ENCODE measurements at places on chromosomes 6 and 20. TPM values are rescaled to one million over a fixed set of nuclear protein-coding genes. Genes with fewer than 3 reads are reported as not detected.

The DEFB116 gene
- not detected for total RNA-seq

The NFKBIE gene
- 18.9 TPM for total RNA-seq

The MRPS18B gene
- total RNA-seq = 35.5 TPM

The BPIFB4 gene
- total RNA-seq = not detected

The PSORS1C1 gene
- total RNA-seq = 3.4 TPM

The TRIM10 gene
- not detected for total RNA-seq

The OPRM1 gene
- total RNA-seq = not detected

The CTCFL gene
- not detected for total RNA-seq

The HLA-DMB gene
- 3.0 TPM for total RNA-seq

The SLC32A1 gene
- total RNA-seq = not detected

The PLA2G7 gene
- not detected for total RNA-seq

- DNase-seq = no peak
Measured at GRCh38 chr6:111818539-111819226, 54.6 kb downstream of the FYN start.

DNA sequence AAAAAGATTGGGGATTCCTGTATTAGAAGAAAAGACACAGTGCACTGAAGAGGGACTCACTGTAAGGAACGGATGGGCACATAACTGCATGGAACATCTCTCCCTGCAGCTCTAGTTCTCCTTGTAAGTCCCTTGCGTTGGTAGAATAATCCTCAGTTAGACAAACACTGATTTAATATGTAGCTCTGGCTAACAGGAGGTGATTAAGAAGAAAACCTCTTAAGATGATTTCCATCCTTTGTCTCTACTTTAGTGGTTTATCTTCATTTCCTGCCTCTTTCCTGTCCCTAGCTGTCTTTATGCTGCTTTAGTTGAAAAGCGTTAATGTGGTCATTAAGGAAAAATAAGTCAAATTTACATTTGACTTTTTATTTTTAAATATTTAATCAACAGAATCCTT lies 86.6 kb downstream of the SLC16A10 start:
- no peak for DNase-seq

DNA sequence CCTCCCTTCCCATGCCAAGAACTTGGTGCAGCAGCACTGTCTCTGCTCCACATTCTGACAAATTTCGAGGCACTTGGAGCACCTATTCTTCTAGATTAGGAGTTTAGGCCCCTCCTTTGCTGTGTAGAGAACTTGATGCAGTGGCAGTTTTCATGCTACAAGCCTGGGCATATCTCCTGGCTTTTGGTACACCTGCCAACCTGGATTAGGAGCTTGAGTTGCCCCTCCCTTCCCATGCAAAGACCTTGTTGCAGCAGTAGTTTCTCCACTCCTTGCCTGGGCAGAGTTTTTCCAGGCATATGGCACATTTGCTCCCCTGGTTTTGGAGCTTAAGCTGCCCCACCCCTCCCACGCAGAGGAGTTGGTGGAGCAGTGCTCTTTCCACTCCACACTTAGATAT lies 956.1 kb downstream of the EYS start:
- DNase-seq = no peak

DNA sequence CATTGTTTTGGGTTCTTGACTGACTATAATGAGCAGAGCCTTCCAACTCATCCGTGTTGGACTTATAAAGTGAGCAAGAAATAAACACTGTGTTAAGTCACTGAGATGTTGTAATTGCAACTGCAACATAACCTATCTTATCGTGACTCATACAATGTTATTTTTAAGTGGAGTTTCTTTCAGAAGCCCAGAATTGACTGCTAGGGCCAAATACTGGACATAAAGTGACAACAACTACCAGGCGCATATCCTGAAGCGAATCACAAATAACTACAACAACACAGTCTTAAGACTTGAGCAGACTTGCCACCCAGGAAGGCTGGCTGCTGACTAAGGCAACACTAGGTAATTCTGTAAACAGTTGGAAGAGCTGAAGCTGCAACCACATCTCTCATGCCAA lies 326.6 kb downstream of the COL12A1 start:
- DNase-seq = no peak

GRCh38 chr6:122631571-122632249 lies 21.5 kb downstream of the PKIB start:
- no peak for DNase-seq

- no peak for DNase-seq
Measured at GRCh38 chr6:104940238-104940892, 16.5 kb upstream of the LIN28B start.

GRCh38 chr20:42836339-42836738 lies 353.4 kb downstream of the PTPRT start:
- no peak for DNase-seq

DNA sequence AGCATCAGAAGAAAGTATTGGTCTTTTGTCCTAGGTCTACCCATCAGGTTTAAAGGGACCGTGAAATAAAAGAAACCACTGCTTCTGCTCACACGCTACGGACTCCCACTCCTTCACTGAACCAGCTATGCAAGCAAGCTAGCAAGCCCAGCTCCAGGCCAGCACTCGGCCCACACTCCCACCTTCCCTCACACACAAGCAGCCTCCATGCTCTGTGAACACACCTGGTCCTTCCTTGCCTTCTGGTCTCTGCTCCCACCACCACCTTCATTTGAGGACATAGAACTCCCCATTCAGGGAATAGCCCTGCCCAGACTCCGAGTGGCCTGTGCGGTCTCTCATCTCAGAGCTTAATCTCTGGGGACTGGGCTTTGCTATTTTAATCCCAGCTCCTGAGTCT lies 436.4 kb upstream of the CDH4 start:
- DNase-seq = no peak

GRCh38 chr6:137531376-137532092 lies 37.3 kb upstream of the OLIG3 start:
- DNase-seq = no peak

DNA sequence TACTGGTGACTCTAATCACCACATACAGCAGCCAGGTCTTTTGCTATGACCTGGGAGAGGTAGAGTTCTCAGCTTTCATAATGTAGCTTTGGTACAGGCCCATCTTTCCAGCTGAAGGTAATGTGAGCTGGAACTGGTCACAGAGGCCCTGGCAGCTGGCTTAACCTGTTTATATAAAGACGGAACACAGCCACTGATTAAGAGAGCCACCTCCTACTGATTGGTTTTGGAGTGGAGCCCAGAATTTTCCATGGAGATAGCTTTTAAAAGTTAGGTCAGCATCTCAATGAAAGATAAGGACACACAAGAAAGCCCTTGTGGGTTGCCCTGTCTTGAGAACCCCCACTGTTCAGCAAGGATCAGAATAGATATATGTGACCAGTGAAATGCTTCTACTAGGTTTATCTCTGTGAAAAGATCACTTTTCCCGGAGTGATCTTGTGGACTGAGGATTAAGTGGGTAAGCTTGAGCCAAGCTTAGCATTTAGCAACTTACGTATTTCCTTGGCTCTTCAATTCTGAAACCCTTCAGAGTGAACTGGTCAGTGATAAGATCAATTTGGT lies 213.7 kb upstream of the CITED2 start:
- DNase-seq = peak; percentile 94

DNA sequence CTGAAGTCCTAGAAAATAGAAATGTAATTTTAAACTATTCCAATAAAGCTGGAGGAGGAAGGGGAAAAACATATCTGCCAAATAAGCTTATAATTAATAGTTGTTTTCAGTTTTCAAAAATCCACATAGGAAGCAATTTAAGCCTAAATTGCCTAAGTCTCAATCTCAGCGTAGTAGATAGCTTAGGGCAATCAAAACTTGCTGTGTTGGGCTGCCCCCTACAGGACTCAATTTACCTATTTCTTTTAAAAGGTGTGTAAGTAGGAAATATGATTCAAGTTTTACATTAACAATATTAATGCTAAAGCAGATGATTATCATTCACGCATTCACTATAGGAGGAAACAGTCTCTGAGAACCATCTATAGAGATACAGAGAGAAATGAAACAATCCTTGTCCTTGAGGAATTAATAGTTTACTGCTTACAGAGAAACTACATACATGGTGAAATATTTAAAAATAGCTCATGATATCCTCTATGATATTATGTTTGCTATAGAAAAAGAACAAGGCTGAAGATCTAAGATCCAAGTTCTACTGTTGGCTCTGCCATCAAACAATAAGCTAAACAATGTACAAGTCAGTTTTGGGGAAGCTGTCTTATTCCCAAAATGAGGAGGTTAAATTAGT lies 102.1 kb downstream of the ATG5 start:
- peak; percentile 66 for DNase-seq

GRCh38 chr20:25220810-25221591 lies 25.5 kb downstream of the ENTPD6 start:
- DNase-seq = peak; percentile 35

GRCh38 chr6:9131616-9132015 lies 696.3 kb upstream of the SLC35B3 start:
- DNase-seq = peak; percentile 59

GRCh38 chr6:108961985-108962384 lies 113.8 kb downstream of the ARMC2 start:
- DNase-seq = no peak

GRCh38 chr20:53162251-53162835 lies 190.2 kb downstream of the TSHZ2 start:
- DNase-seq = peak; percentile 24

- no peak for DNase-seq
Measured at GRCh38 chr6:56311061-56311460, 63.7 kb upstream of the COL21A1 start.

Measured in body of pancreas (tissue), 4 donors.